ENCODE measurements at places on chromosomes 1 and 21.

DNA sequence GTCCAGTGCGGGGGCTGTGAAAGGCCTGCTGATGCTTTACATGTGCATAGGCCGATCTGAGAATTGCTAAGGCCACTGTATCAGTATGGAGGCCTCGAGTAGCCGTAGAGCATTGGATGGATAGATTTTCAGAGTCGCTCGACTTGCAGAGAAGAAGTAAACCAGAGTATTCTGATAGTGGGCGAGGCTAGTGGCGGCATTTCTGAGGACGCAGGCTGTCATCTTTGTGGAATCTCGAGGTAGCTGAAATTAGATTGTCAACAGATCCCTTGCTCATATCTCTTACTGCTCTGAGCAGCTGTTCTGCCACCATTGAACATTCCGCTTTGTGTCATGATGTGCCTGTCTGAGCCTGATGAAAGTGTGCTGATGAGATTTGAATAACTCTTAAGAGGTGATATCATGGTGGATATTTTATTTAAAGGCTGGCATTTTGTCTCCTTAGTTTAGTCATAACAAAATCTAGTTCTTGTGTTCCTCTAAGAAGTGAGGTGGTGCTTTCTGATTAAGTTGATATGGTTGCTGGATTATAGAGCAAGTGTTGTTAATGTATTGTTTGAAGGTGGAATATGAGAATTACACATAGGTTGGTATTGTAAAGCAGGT, 1.5 kb downstream of the KIF1B start:
- DNase-seq: no peak

- DNase-seq: peak; percentile 67
These were observed 18.0 kb upstream of the PTP4A2 start for GRCh38 chr1:31955917-31956736.

DNA sequence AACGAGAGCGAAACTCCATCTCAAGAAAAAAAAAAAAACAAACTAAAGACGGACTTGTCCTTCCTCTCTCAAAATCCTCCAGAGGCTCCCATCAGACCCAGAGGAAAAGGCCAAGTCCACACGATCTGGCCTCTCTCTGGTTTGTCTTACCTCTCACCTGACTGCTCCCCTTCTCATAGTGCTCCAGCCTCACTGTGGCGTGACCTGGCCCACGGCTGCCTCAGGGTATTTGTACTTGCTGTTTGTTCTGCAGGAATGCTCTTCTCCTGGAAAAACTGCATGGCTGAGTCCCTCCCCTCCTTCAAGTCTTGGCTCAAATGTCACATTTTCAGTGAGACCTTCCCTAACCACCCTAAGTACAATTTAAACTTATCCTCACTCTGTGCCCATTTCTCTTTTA, 8.0 kb upstream of the BRWD1 start:
- no peak for DNase-seq

DNA sequence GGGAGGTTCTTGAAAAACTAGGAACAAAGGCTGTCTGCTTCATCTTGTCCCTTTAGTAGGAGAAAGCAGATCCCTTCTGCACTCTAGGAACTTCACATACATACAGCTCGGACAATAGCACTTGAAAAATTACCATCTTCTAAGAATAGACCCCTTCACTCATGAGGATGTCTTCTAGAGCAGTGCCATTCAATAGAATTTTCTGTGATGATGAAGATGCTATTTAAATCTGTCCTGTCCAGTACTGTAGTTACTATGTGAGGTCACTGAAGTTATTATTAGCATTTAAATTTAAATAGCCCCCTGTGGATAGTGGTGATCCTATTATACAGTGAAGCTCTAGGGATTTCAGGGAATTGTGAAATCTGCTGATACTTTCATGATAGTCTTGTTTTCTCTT, 46.4 kb upstream of the RAB3GAP2 start:
- no peak for DNase-seq

- DNase-seq: no peak
These were observed 20.2 kb downstream of the LHX9 start for GRCh38 chr1:197937381-197937780.

GRCh38 chr1:55337801-55338447, 122.8 kb upstream of the USP24 start:
- DNase-seq: no peak

GRCh38 chr1:14925336-14926136, 228.0 kb upstream of the TMEM51 start:
- no peak for DNase-seq

DNA sequence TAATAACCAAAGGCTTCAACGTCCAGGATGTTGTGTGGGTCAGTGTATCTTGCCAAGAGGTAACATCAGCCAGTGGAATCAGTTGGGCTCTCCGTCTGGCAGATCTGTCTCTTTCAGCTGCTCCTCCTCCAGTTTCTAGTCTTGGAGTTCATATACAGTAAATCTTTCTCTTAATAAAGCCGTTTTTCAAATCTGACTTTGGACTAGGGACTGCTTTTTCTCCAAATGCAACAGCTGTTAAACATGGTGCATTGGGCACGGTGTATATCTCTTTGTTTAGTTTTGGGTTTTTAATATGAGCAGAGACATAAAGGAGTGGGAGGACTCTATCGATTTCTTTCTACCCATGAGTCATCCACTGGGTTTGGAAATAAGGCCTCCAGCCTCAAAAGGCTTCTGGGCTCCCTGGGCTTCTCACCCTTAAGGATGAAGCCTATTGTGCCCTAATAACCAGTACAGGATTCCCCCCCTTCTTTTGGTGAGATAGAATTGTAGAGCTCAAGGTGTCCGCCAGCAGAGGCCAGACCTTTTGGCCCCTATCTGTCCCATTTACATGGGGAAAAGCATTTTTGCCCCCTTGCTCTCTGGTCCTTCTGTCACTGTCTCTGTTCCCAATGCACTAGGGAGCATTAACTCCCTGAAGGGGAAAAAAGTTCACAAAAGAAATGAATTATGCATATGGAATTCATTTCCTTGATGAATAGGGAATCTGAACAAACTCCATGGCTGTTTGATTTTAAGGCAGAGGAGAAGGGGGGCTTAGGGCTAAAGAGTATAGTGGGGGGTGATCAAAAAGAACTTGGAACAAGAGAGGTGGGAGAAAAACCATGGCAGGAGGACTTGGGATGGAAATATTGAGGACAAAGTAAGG, 86.0 kb downstream of the PBX1 start:
- no peak for DNase-seq

- no peak for DNase-seq
These were observed 43.0 kb downstream of the RNF187 start for GRCh38 chr1:228530086-228530758.

DNA sequence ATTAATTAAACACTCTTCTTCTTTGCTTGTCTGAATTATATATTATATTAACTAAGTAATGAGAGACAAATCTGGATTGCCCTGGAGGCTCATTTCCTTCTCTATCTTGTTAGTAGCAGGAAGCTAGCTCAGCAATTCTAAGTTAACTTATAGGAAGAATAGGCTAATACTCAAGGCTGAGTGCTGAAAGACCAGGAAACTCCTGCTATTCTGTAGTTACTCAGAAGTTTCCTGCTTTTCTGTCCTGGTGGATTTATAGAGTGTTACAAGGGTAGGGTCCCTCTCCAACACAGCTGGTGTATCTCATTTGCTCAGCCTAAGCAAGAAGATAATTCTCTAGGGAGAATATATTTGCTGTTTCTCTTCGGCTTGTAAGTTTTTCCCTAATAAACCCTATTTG, 29.2 kb downstream of the HSPA13 start:
- DNase-seq: no peak

DNA sequence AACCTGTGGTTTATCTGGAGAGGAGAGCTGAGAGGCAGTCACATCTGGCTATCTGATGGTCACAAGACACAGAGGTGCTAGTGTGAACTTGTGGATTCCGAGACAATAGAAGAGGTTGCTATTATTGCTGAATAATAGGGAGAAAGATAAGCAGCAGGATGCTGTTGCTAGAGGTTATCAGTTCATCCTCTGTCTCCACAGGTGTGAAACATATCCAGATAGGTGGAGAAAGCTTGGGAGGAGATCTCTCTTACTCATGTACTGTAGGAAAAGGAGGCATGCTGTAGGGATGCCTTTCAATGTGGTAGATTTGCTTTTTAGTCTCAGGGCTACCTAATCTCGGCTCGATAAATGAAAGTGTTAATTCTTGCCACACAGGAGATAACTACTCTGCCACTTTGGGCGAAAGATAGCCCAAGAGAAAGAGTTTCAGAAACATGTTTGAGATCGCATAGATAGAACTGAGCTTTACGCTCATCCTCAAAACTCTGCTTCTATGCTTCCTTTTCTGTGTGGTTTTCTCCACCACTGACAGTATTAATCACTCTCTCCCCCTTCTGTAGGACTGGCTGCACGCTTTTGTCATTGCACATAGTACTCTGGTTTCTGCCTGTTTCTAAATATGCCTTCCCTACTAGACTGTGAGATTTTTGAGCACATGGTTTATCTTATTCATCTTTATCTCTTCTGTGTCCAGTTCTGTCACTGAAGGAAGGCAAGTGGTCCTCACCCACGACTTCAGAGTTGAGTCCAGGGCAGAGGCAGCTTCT, 36.7 kb upstream of the PLXNA2 start:
- no peak for DNase-seq

GRCh38 chr1:11058595-11059154, 1.1 kb downstream of the SRM start:
- DNase-seq: no peak

DNA sequence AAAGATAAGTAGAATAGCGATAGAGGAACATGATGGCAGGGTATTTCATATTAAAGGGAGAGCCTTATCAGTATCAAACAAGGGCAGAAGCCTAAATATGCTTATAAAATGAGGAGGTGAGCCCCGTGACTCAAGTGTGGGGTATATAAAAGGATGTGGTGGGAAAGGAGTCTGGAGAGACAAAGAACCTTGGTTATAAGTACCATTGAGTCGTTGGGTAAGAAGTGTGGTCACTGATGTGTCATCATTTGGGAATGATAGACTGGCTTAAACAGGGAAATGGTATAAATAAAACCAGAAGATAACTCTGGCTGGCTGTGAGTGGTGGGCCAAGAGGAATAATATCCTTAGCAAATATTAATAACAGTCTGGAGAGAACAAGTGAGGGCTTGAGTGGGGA, 10.9 kb upstream of the CD5L start:
- DNase-seq: no peak

GRCh38 chr1:237879195-237879594, 11.5 kb downstream of the ZP4 start:
- DNase-seq: no peak

DNA sequence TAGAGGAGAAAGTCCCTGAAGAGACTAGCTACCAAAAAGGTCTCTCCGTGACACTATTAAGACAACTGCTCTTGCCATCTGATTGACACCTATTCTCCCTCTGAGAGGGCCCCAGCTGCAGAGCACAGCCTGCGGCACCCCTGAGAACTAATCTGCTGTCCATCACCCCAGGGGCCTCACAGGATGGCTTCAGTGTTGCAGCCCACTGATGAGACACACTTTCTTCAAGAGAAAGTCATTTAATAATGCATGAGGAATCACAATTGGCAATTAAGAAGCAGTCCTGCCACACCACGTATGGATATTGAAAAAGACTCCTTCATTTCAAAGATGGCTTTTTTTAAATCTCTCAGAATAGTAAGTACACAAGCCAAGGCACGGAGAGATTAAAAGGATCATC, 48.9 kb downstream of the CAPN8 start:
- no peak for DNase-seq

GRCh38 chr1:51957618-51958017, 32.9 kb downstream of the RAB3B start:
- DNase-seq: no peak

DNA sequence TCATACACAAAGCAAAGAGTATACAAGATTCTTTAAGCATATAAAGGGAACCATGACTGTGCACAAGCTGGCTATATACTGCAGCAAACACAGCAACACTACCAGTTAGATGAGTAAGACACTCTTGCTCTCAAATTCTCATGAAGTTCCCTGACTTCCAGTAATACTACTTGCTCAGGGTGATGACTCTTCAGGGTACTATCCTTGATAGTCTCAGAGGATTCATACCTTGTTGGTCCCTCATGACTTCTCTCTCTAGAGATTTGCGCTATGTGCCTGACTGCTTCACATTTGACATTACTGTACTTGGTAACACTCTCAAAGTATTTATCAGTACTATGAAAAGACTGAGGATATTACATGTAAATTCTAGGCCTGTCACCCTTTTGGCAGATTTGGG, 159.8 kb upstream of the ZRANB2 start:
- no peak for DNase-seq

GRCh38 chr1:214700437-214700836, 97.4 kb downstream of the CENPF start:
- no peak for DNase-seq

DNA sequence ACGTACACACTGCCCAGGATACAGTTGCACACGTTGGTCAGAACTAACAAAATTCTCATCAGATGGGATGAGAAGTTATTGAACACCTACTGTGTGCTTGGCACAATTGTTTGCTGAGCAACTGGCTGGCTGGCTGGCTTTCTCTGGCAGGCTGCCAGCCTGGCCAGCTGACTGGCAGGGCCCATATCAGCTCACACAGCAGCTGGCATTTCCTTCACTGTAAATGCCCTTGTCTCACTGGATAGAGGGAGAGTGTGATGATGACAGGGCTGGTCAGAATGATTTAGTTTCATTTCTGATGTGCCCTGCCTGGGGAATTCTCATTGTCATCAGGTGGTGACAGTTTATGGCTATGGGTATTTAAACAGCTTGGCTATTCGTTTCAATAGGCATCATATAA, 15.8 kb downstream of the CAMK2N1 start:
- DNase-seq: no peak

DNA sequence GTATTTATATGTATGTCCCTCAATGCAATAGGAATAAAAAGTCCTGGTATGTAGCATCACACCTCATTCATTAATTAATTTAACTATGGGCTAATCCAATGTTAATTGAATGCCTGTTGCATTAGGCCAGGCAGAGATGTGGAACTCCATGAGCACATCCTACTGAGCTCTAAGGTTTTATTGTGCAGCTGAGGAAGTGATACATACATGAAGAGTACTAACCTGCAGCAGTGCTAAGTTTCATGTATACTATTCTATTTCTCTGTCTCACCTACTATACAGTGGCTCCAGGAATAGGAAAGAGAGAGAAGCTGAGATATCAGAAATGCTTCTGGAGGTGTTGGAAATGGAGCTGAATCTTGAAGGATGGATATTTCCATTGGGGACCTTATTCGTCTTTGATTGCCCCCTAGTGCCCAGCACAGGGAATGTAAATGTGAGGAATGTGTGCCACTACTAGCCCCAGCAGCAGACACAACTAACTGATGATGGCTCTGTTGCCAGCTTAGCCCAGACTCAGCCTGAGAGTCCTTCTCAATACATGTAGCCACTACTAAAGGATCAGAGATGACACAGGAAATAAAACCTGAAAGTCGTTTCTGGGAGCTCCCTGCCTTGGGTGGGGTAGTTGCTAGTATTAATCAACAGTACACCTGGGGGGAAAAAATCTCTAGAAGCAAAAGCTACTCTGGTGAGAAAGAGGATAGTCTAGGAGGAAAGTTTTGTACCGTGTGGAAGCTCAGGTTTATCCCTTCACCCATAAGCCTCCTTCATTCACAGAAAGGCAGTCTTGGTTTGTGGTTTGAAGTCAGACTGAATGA, 173.3 kb upstream of the FOXD3 start:
- no peak for DNase-seq

DNA sequence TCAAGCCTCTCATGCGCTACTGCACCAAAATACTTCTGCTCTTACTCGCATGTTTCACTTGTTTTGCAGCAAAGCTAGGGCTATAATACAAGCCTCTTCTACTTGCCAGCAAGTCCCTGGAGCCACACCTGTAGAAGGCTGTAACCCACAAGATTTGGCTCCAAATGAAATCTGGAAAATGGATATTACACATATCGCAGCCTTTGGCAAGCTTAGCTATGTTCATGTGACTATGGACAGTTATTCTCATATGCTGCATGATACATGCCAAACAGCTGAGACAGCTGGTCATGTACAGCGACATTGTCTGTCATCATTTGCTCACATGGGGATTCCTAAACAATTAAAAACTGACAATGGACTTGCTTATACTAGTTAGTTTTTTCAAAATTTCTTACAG, 270.3 kb downstream of the COL11A1 start:
- DNase-seq: no peak
